ENCODE measurements at places on chromosomes 16 and 17.

DNA sequence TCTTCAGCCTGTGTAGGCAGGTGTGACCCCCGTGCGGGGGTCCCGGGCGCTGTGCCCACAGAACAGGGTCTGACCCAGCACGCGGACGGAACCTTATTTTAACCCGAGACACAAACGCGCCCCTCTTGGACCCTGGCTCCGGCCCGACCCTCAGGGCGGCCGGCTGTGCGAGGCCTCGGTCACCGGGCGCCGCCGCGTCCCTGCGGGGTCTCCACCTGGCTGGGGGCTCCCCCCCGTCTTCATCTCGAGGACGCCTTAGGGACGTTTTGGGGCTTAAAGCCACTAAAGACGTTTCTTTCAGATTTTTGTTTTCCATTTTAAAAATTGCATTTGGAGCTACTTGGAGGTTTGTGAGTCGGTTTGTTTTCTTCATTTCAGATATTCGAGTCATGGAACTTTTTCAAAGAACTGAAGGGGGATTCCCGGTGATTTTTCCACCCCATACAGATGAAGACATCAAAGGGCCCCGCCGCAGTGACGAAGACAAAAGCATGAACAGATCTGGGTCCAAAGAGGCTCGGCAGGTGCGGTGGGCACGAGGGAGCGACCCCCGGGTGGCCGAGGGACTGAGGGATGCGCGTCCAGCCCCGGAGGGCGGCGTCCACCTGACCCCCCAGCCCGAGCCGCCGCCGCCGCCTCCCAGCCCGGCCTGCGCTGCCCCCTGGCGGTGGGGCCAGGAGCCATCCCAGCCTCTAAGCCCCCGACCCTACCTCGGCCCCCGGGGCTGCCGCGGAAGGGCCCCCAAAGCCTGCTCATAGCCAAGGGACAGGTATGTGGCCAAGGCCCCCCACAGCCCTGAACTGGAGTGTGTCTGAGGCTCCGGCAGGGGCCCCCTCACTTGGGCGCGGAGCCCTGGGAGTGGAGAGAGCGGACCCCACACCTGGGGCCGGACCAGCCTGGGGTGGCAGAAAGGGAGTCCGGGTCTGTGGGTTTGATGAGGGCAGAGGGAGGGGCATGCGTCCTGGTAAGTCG, 3.8 kb upstream of the CD7 start:
- peak; percentile 68 for DNase-seq

DNA sequence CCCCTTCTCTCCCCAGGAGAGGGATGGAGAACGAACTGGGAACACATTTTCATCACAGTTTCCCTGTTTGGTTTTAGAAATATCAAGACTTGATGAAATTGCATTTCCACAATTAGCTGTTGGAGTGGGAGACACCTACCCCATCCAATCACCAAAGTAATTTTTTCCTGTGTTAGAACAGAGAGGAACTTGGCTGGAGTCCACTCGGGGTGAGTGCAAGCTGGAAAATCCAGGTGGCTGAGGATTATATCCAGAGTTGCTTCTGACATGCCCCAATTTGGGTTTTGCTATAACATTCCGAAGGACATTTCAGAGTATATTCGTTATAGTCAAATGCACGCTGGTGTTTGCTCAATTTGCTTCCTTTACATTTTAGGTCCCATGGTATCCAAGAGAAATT, 231.8 kb downstream of the C16orf95 start:
- no peak for DNase-seq

DNA sequence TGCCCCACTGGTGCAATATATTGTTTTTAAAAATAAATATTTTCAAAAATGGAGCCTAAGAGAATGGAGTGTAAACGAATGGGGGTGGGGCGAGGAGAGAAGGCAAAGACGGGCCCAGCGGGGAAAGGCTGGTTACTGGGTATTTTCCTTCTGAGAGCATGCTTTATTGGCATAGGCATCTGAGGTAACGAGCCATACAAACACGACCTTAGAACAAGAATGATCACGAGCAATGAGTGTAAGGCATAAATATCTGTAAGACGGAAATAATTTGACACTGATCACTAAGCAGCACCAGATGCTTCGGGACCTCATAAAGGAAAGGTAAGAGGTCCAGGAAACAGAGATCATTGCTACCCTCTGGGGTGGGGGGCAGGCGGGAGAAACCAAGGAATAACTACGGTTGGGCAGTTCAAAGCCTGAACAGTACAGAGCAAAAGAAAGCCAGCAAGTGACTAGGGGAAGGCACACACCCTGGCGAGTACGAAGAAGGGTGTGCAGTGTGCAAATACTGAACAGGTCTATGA, 959 bp downstream of the SSH2 start:
- DNase-seq, result peak; percentile 42

- no peak for DNase-seq
Measured at GRCh38 chr17:8066841-8067775, 20.4 kb downstream of the ALOX12B start.

DNA sequence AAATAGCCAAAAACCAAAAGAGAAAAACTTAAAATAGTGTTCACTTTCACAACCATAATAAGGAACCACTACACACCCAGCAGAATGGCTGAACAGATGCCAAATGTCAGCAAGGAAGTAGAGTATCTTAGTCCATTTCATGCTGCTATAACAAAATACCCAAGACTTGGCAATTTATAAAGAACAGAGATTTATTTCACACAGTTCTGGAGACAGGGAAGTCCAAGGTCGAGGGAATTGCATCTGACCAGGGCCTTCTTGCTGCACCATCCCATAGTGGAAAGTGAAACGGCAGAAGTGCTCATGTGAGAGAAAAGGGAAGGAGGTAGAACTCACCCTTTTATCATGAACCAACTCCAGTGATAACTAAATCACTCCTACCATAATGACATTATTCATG, 33.8 kb upstream of the CCL22 start:
- DNase-seq, result no peak

All from activated CD8-positive, alpha-beta T cell treated with anti-CD3 and anti-CD28 coated beads, Interleukin-2, amount 10 ng/mL, durations not matched to agents 7 days and 5 days (primary cell).